HepG2 (cell line): ENCODE measurements at places on chromosomes 5 and 9.

GRCh38 chr5:151413800-151414199 is 33.6 kb upstream of the SLC36A1 start:
- DNase-seq: no peak

- DNase-seq: no peak
These were observed 39.5 kb upstream of the HSPB3 start for GRCh38 chr5:54415896-54416601.

GRCh38 chr9:113712053-113712452 is 164.1 kb upstream of the ZNF618 start:
- DNase-seq: no peak

DNA sequence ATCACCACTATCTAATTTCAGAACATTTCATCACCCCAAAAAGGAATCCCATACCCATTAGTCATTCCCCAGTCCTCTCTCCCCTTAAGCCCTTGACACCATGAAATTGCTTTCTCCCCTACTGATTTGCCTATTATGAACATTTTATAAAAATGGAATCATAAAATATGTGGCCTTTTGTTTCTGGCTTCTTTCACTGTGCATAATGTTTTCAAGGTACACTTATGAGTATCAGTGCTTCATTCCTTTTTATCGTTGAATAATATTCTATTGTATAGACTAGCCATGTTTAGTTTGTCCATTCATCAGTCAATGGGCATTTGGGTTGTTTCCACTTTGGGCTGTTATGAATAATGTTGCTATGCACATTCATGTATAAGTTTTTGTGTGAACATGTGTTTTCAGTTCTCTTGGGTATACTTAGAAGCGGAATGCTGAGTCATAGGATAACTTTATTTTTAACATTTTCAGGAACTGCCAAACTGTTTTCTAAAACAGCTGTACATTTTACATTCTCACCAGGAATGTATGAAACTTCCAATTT is 40.4 kb upstream of the FGF1 start:
- DNase-seq: no peak

- DNase-seq: no peak
These were observed 182.8 kb downstream of the CFAP90 start for GRCh38 chr5:7668161-7668560.

DNA sequence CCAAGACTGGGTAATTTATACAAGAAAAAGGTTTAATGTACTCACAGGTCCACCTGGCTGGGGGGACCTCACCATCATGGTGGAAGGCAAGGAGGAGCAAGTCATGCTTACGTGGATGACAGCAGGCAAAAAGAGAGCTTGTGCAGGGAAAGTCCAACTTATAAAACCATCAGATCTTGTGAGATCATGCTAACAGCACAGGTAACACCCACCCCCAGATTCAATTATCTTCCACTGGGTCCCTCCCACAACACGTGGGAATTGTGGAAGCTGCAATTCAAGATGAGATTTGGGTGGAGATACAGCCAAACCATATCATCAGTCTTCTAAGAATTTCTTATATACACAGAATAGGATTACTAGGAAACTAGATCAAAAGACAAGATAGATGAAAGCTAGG is 555.6 kb downstream of the PRR16 start:
- no peak for DNase-seq

GRCh38 chr9:127783111-127784008 is 2.5 kb upstream of the CDK9 start:
- no peak for DNase-seq

- no peak for DNase-seq
These were observed 5.7 kb downstream of the SPRY4 start for GRCh38 chr5:142319105-142319504.

- DNase-seq: no peak
These were observed 25.9 kb downstream of the HOMER1 start for GRCh38 chr5:79488058-79488457.

DNA sequence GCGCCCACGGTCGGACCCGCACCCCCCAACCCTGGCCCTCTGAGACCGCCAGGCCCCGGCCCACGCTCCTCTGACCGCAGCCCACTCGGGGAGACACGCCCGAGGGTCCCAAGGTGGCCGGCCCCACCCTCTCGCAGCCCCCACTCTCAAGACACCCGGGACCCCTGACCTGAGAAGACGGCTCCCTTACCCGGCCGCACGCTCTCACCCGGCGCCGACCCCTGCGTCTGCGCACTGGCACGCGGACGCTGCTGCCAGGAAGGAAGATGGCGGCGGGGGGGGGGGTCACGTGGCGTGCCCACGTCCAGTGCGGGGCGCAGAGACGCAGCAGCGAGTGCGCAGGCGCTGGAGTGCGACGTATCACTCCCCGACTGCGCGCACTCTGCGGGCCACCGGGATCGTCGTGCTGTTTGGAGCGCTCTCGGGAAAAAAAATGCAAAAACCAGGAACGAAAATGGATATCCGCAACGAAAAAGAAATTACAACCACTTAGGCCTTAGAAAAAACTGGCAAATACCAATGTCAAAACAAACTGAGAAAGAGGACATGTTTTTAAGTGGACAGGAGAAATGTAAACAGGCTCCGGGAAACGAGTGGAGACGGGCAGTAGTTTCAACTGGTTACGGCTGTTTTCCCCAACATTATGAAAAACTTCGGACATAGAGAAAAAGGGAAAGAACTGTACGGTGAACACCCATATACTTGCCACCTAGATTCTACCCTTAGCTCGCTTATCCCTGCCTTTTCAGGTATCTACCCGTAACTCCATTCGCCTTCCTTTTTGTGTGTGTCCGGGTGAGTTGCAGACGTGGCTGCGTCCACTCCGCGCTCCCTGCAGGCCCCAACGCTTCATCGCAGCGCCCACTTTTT is at the start of gene MRPL36:
TSS of gene MRPL36 (minus strand) at position 236 of the 870 bp plus-strand sequence. CDS start 902 bp downstream, outside the sequence.
- DNase-seq: peak; percentile 84

DNA sequence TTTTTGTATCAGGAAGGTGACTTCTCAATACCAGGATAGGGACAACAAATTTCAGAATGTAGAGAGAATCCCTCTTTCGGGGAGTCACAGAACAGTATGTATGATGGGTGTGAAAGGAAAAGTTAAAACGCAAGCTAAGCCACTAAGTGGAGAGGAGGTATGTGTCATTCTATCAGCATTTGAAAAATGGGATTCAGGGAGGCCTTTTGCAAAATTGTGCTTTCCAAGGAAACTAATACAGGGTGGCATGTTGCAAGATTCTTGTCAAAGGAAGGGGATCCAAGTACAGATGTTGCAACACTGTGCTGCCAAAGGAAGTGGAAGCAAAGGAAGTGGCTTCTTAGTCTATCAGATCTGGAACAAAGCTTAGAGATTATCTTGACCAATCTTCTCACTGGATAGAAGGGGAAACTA is 12.6 kb upstream of the TNIP1 start:
- no peak for DNase-seq

DNA sequence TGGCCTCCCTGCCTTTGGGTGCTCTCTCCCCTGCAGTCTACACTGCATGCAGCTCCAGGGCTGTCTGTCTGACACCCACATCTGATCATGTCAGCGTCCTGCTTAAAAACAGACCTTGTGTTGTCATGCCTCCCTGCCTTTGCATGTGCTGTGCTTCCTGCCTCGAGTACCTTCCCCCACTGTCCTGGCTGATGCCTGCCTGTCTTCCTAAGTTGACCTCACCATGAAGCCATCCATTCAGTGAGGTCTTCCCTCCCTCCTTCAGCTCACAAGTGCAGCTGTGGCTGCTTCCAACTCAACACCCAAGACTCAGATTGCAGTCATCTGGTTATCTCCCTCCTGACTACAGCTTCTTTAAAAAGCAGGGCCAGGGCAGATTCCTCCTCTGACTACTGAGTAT is 5.5 kb downstream of the ANGPTL2 start:
- no peak for DNase-seq

- DNase-seq: no peak
These were observed 130.3 kb downstream of the NSG2 start for GRCh38 chr5:174175716-174176268.

- peak; percentile 4 for DNase-seq
These were observed 35.5 kb upstream of the ISL1 start for GRCh38 chr5:51347704-51348103.

- DNase-seq: no peak
These were observed 215.9 kb upstream of the DMRT1 start for GRCh38 chr9:625613-626012.

DNA sequence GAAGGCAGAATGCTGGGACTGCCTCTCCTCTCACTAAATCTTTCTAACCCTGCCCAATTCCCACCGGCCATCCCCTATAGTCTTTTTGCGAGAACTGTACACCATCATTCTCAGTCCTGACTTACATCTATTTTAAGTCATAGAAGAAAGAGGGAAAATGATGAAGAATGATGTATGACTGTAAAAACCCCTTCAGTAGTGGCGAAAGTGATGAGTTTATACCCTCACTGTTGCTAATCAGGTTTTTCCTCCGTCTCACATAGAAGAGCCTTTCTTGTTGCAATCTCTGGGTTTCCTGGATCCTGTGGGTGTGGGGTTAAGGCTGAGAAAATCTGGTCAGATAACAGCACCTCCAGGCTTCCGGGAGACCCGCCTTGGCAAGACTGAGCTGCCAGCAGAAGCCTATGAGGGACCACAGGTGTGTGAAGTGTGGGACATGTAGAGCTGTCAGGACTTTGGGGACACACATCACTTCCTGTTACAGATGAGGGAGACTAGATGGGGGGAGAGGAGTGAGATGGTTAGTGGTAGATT is 147.1 kb upstream of the SLC12A2 start:
- DNase-seq: no peak

DNA sequence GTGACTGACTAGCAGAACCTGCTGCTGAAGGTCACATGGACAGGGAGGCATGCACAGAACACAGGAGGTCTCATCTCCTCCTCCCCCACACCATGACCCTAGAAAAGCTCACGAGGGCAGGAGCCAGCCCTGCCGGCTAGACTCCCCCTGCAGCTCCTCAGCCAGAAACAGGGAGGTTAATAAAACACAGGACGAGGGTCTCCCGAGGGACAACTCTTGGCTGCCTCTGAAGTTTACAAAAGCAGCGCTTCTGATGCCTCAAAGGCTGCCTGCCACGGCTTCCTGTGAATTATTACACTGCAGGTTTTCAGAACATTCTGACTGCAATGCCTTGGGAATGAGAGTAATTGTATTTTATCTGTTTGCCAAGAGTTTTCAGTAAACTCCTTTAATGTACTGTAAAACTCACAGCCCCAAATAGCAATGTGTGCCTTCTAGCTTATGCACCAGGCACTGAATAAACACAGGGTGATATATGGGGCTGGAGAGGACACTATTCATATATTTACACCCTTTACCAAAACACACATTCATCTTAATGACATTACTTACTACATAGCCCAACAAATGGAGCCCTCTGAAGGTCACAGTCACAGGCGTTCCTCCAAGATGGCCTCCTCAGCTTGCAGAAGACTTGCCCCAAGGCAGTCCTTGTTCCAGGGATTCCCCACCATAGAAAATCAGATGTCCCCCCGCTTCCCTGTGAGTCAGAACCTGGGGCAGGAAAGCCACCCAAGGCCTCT is 83.7 kb downstream of the C5orf15 start:
- DNase-seq: no peak

- DNase-seq: no peak
These were observed 40.8 kb upstream of the CKMT2 start for GRCh38 chr5:81192373-81192750.

DNA sequence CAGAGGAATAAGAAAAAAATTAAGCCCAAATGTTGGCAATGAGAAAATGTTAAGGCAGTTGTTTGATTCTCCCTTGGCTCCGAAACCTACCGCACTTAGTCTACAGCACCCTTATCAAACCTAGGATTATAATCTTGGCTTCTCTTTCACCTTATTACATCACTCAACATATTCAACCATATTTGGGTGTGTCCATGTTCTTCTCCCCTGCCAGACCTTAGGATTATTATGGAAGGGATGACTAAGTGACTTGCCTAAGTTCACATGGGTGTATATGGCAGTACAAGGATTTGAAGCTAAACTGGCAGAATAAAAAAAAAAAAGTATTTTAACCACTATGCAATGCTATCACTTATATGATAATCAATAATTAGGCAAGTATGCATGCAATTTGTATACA is 76.4 kb downstream of the PLK2 start:
- no peak for DNase-seq

- DNase-seq: no peak
These were observed 139.6 kb downstream of the SPATA31D1 start for GRCh38 chr9:82128011-82128696.

DNA sequence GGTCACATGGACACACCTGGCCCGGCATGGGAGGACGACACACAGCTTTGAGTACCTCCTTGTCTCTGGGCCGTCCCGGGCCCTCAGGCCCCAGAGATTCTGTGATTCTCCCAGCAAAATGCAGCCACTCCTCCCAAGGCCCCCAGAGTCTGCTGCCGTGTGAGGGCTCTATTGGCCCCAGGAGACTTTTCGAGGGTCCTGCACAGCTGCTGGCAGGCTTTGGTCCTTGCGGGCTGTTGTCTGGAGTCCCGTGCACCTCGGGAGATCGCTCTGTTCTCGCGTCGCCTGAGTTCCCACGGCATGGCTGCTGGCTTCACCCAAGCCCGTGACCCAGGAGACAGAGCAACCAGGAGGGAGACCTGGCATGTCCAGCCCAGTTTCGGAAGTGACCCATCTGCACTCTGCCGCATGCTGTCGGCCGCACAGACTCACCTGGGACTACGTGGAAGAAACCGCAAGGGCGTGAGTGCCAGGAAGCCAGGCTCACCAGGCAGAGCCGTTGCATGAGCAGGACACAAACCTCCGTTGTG is 46.8 kb upstream of the NKD2 start:
- DNase-seq: no peak

GRCh38 chr5:90111364-90112032 is 298.1 kb downstream of the CETN3 start:
- no peak for DNase-seq

GRCh38 chr9:15873573-15874177 is 320.8 kb downstream of the CCDC171 start:
- DNase-seq: peak; percentile 33

GRCh38 chr9:13330396-13331004 is 51.0 kb upstream of the MPDZ start:
- DNase-seq: no peak

DNA sequence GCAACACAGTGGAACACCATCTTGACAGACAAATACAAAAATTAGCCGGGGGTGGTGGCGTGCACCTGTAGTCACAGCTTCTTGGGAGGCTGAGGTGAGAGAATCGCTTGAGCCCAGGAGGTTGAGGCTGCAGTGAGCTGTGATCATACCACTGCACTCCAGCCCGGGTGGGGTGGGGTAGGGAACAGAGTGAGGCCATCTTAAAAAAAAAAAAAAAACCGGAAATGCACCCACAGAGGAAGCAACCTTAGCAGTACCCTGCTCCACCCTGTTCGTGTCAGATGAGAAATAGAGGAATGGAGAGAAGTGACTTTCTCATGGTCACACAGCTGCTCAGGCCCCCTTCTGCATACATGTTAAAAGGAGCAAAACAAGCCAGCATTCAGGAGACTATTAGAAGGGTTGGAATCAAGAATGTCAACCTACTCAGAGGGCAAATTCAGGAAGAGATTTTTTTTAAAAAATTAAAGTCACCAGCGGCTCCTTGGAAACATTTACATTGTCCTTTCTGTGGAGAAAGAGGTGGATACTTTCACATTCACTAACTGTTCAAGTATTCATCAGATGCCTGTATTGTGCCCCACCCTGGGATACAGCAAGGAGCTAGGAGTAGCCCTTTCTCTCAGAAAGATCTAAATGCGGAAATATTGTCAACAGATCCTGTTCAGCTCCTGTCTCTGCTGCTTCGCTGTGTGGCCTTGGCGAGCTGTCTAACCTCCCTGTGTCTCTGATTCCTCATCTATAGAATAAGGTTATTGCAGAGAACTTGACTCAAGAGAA is 41.0 kb downstream of the CYFIP2 start:
- no peak for DNase-seq
